ENCODE measurements at places on chromosomes 6 and 20.

DNA sequence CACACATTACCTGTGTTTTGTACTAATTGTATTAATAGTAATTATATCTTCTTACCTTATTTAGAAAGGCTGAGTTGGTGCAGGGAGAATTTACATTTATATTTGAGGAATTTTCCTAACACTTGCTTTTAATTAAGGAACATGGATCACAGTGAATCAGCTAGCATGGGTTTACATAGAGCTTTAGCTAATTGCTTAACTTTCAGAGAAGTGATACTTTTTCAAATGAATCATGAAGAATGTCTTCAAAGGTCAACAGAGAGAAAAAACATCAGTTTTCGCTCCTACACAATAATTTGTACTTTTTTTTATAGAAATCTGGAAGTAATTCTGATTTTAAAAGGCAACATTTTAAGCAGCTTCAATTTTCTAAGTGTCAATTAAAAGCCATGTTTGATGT lies 195.0 kb upstream of the HEY2 start:
- no peaks in the 10 kb centered on the region for H3K36me3 ChIP-seq
- DNase-seq: no peak
- H3K4me1 ChIP-seq: no peaks in the 10 kb centered on the region
- H3K27me3 ChIP-seq: no peaks in the 10 kb centered on the region
- H3K27ac ChIP-seq: no peak overlapping the region

DNA sequence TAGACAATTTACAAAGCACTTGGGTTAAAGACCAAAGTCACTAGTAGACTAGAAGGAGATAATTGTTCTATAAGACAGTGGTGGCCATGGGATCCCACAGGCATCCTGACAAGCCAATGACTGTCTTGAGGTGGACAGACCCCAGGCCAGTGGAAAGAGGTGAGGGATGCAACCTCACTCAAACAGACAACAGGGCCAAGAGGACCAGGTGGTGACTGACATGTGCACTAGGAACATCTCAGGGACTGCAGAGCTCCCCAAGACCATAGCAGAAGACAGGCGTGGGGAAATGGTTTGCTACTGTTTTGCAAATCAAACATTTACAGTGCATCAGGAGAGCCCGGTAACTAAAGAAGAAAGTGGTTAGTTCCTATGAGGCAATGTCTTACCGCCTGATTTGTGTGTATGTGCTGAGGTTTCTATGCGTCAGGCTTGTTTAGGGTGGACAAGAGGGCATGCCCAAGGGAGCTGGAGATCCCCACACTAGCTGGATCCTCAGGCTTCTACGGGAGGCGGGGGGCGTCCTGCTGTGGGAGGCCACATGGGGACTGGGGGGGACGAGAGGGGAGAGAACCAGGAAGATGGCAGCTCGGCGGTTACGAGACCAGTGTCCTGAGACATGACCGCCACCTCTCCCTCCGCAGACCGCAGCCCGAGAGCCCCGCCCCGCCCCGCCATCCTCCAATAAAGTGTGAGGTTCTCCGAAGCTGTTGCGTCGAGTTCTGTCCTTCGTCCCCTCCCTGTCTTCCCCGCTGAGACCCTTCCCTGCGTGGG lies 623 bp upstream of the MRPS26 start:
- H3K27me3 ChIP-seq: no peaks in the 10 kb centered on the region
- peak overlapping the region; percentile 62 for H3K27ac ChIP-seq
- no peak for DNase-seq
- H3K4me1 ChIP-seq: peaks cover 3% of the 10 kb centered on the region
- H3K4me3 ChIP-seq: peak overlapping the region; percentile 57

DNA sequence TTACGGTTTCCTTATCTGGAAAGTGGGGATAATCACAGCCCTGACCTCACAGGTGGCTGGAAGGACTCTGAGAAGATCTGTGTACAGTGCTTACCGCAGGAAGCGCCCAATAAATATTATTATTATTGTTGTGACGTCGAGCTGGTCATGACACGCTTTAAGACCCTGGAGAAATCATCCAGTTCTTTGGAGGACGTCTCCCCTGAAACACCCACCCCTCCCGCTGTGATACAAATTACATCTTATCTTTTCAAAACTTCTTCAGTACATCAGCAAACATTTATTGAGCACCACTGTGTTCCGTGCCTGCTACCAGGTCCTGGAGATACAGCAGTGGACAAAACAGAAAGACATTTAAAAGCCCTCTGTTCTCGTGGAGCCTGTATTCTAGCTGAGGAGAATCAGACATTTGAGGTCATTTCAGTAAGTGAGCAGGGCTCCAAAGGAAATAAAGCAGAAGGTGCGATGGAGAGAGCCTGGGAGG lies 118.7 kb downstream of the CEBPB start:
- no peaks in the 10 kb centered on the region for H3K36me3 ChIP-seq
- H3K4me1 ChIP-seq: peaks cover 3% of the 10 kb centered on the region
- H3K4me3 ChIP-seq: no peak overlapping the region
- no peak overlapping the region for H3K27ac ChIP-seq
- DNase-seq: no peak

DNA sequence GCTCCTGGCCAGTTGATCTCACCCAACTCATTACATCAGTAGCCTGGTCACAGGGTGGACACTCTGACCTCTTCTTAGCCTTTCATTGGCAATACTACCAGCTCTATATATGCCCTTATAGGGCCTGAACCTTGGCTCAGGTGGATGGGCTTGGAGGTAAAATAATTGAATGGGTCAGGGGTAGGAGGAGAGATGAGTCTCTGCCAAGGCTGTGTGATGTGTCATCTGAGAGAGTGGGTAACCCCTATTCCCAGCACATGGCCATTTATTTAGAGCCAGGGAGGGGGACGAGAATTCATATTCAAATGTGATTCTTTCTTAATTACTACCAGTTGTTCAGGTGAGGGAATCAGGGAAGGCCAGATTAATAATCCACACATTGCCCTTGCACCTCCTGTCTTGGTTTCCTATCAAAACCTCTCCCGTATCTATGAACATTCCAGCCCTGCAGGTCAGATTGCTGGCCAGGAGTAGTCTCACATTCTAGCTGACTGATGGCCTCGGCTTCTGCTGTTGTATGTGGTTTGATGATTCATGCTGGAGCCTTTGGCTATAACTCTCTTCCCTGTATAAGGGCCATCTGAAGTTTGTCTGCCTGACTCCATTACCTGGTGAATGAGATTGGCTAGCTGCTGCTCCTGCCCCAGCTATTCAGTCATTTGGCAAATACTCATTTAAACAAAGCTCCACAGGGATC lies 13.4 kb downstream of the C20orf173 start:
- H3K27ac ChIP-seq: no peak overlapping the region
- H3K4me3 ChIP-seq: no peak overlapping the region
- no peaks in the 10 kb centered on the region for H3K27me3 ChIP-seq
- H3K36me3 ChIP-seq: peaks cover 4% of the 10 kb centered on the region
- no peaks in the 10 kb centered on the region for H3K4me1 ChIP-seq

- no peaks in the 10 kb centered on the region for H3K36me3 ChIP-seq
- DNase-seq: no peak
- H3K4me3 ChIP-seq: no peak overlapping the region
- H3K4me1 ChIP-seq: no peaks in the 10 kb centered on the region
These were observed 649.1 kb upstream of the GJE1 start for GRCh38 chr6:141483598-141484061.

DNA sequence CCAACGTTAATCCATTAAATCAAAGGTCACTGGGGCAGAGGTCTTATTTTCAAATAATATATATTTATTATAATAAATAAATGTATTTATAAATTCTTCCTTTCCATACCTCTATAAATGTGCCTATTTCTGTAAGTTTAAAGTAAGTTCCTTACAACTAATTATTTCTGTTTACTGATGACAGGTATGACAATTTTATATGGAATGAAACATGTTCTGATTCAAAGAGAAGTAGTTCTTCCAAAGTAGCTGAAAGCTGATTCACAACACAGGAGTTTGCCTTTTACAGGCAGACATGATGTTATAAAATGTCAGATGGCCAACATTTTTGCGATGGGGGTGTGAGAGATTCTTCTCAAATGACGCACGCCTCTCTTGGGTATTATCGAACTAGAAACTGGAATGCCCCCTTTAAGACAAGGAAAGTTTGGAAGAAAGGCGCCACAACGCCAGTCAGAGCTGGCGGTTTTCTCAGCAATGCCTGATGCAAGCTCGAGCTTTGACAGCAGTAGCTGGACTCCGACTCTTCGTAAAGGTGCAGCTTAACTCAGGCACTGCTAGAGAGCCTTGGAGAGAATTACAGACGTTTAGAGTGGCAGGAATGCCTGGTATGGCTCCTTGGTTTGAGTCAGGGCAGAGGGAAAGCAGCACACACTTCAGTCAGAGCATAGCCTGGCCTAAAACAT lies 92.1 kb downstream of the FOXC1 start:
- no peaks in the 10 kb centered on the region for H3K4me1 ChIP-seq
- no peak overlapping the region for H3K4me3 ChIP-seq
- peak; percentile 42 for DNase-seq
- no peaks in the 10 kb centered on the region for H3K27me3 ChIP-seq
- H3K36me3 ChIP-seq: no peaks in the 10 kb centered on the region

- no peak overlapping the region for H3K27ac ChIP-seq
- H3K27me3 ChIP-seq: no peaks in the 10 kb centered on the region
- no peak for DNase-seq
- H3K4me1 ChIP-seq: peaks cover 3% of the 10 kb centered on the region
- no peaks in the 10 kb centered on the region for H3K36me3 ChIP-seq
These were observed 67.4 kb downstream of the GMPR start for GRCh38 chr6:16305788-16306187.

- no peaks in the 10 kb centered on the region for H3K36me3 ChIP-seq
- DNase-seq: no peak
- H3K27me3 ChIP-seq: no peaks in the 10 kb centered on the region
- H3K27ac ChIP-seq: no peak overlapping the region
These were observed 555.4 kb upstream of the AGPAT4 start for GRCh38 chr6:161829291-161829729.

GRCh38 chr6:44272529-44272928 lies 2.3 kb downstream of the TMEM151B start:
- no peaks in the 10 kb centered on the region for H3K36me3 ChIP-seq
- no peak overlapping the region for H3K27ac ChIP-seq
- no peaks in the 10 kb centered on the region for H3K27me3 ChIP-seq
- DNase-seq: no peak
- H3K4me3 ChIP-seq: no peak overlapping the region

DNA sequence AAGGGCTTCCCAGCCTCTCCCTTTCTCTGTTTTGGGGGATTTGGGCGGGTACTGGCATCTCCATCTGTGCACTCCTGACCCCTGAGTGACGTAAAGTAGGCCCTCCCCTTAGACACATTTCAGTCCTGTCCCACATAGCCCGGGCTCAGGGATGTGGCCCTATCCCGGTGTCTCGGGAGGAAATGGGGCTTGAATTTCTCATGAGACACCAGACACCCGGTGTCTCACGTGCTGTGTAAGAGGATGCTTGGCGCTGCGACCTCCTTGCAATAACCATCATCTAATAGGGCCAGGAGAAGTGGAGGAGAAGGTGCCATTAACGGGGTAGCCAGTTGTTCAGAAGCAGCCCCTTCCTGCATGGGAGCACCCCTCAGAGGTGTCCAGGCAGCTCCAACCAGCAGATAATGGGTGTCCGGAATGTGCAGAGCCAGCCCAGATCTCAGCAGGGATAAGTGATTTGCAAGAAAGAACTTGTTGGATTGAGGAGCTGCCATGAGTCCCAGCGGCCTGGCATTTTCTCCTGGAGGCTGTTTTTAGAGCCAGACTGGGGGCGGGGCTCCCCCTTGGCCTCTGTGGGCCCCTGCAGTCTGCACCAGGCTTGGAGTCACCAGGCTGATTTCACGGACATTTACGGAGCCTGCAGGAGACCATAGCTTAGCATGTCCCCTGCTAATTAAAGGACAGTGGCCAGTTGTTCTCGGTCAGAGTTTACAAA lies 372.0 kb downstream of the PREX1 start:
- H3K27ac ChIP-seq: no peak overlapping the region
- H3K4me3 ChIP-seq: no peak overlapping the region
- DNase-seq: peak; percentile 86
- H3K4me1 ChIP-seq: no peaks in the 10 kb centered on the region

- no peak overlapping the region for H3K27ac ChIP-seq
- no peaks in the 10 kb centered on the region for H3K36me3 ChIP-seq
- no peaks in the 10 kb centered on the region for H3K27me3 ChIP-seq
- DNase-seq: no peak
These were observed 134.3 kb upstream of the AHI1 start for GRCh38 chr6:135631821-135632220.

GRCh38 chr6:33843131-33844121 lies 39.6 kb upstream of the MLN start:
- H3K27ac ChIP-seq: no peak overlapping the region
- no peaks in the 10 kb centered on the region for H3K36me3 ChIP-seq
- no peaks in the 10 kb centered on the region for H3K27me3 ChIP-seq
- peaks cover 5% of the 10 kb centered on the region for H3K4me1 ChIP-seq
- DNase-seq: no peak

- DNase-seq: peak; percentile 47
- H3K36me3 ChIP-seq: no peaks in the 10 kb centered on the region
- H3K27ac ChIP-seq: no peak overlapping the region
- no peaks in the 10 kb centered on the region for H3K27me3 ChIP-seq
These were observed 660.2 kb downstream of the HTR1B start for GRCh38 chr6:76803038-76803580.

DNA sequence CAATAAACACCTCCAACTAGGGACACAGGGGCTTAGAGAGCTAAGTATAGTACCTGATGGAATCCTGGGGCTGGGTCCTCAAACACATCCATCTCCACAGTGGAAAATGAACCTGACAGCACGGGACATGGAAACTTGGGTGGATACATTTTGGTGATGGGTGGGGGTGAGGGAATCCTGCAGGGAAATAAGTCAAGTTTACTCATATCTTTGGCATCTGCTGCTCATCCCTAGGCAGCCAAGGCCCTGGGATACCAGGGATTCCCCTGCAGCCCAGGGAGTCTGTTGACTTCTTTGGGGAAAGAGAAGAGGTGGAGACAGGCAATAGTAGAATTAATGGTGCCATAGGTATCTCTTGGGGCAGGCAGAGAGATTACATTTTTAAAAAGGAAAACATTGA lies 6.6 kb downstream of the APOBEC2 start:
- no peaks in the 10 kb centered on the region for H3K27me3 ChIP-seq
- H3K4me1 ChIP-seq: no peaks in the 10 kb centered on the region
- H3K4me3 ChIP-seq: no peak overlapping the region
- no peak overlapping the region for H3K27ac ChIP-seq

- no peaks in the 10 kb centered on the region for H3K4me1 ChIP-seq
- no peaks in the 10 kb centered on the region for H3K27me3 ChIP-seq
- DNase-seq: peak; percentile 33
- no peaks in the 10 kb centered on the region for H3K36me3 ChIP-seq
These were observed 21.7 kb downstream of the TGM6 start for GRCh38 chr20:2402271-2402980.

DNA sequence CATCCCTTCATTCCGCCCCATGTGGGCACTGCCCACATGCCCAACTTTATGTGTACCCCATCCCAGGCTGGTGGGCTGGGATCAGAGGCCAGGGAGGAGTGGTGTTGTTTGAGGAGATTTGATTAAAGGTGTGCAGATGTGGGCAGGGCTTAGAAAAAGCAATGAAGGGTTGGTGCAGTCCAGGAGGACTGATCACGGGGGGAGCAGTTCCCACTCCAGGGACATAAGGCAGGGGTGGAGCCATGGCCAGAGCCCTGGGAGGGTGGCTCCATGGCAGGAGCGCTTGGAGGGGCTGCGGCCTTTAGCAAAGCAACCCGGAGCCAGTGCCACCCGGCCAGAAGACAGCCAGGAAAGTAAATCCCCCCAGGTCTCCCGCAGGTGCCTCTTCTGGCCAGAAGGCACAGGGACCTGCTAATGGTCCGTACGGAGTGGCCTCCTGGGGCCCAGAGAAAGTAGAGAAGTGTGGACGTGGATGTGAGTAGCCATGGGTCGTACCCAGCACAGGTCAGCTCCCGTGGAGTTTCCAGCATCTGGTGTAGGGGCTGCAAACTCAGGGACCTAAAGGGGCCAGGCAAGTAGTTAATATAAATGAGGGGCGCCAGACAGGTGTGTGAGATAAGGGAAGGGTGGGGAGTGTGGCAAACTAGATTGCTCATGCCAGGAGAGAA lies 62.1 kb upstream of the APCDD1L start:
- H3K27me3 ChIP-seq: no peaks in the 10 kb centered on the region
- no peak overlapping the region for H3K27ac ChIP-seq
- no peak for DNase-seq
- no peaks in the 10 kb centered on the region for H3K4me1 ChIP-seq

All from mesendoderm (in vitro differentiated cells).